ENCODE measurements at places on chromosomes 3 and 15. TPM values are rescaled to one million over a fixed set of nuclear protein-coding genes. Genes with fewer than 3 reads are reported as not detected.

FILIP1L gene
- 70.8 TPM for total RNA-seq

SEMA6D gene
- 2.7 TPM for total RNA-seq

RHOV gene
- total RNA-seq, result 0.23 TPM

- no peak for DNase-seq
Measured at GRCh38 chr3:71016178-71016845, 567.2 kb downstream of the FOXP1 start.

- DNase-seq, result no peak
Measured at GRCh38 chr3:38317192-38317759, 29.3 kb upstream of the XYLB start.

Measured in glomerular endothelial cell (primary cell).